Neural crest cell (in vitro differentiated cells): ENCODE measurements at places on chromosomes 13 and 19. TPM values are rescaled to one million over a fixed set of nuclear protein-coding genes. Genes with fewer than 3 reads are reported as not detected.

Gene MISP3
- total RNA-seq, result 0.39 and 0.98 TPM in 2 replicates

Gene ZNF208
- total RNA-seq, result not detected in 2 replicates

Gene KLK12
- not detected in 2 replicates for total RNA-seq

Gene CPB2
- 0.43 and 0.44 TPM in 2 replicates for total RNA-seq

Gene CEACAM8
- not detected in 2 replicates for total RNA-seq

Gene SIAH3
- total RNA-seq, result 0.36 and 0.42 TPM in 2 replicates

GRCh38 chr19:4100647-4101495, 23.1 kb downstream of the MAP2K2 start:
- DNase-seq, result no peak

- DNase-seq, result no peak
Measured at GRCh38 chr13:45325806-45326205, 15.2 kb downstream of the TPT1 start.

DNA sequence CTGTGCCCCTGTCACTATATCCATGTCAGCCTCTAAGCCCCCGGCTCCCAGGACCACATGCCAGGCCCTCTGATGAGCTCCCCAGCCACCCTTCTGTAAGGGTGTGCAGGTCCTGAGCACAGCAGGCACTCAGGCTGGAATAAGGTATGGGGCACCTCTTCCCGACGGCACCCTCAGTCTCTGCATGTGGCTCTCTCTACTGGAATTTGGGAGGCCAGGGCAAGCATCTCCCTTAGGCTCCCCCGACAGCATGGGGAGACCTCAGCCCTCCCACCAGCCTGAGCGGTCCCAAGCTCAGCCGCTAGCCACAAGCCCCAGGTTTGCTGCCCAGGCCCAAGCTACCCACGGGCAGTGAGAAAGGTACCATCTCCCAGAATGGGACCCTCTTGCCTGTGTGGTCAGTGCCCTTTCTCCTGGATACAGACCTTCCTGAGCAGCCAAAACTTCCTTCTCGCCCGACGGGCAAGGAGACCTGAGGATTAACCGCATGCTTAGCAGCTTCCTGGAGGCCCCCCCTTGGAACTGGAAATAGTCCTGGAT, 22.5 kb upstream of the C19orf12 start:
- no peak for DNase-seq

- no peak for DNase-seq
Measured at GRCh38 chr19:44796701-44797115, 12.2 kb upstream of the BCAM start.

DNA sequence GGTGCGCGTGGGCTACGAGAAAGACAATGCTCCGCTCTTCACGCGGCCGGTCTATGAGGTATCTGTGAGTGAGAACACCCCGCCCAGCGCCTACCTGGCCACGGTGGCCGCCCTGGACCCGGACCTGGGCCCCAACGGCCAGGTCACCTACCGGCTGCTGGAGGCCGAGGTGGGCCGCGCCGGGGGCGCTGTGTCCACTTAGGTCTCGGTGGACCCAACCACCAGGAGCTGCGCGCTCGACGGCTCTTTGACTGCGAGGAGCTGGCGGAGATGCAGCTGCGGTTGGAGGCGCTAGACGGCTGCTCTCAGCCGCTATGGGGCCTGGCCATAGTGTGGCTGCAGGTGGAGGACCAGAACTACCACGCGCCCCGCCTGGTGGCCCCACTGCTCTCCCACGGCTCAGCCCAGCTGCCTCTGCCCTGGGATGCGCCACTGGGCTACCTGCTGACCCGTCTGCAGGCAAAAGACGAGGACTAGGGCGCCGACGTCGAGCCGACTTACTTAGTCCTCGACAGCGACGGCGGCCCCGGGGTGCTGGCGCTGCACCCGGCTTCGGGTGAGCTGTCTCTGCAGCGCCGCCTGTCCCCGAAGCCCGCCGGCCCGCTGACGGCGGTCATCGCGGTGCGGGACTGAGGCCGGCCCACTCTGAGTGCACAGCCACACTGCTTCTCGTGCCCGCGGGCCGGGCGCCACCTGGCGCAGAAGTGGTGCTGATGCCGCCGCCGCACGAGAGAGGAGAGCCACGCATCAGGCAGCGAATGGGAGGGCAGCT, 173.0 kb downstream of the OLFM4 start:
- DNase-seq, result peak; percentile 44

GRCh38 chr19:19371059-19371458, 34.4 kb upstream of the GATAD2A start:
- DNase-seq, result no peak

- no peak for DNase-seq
Measured at GRCh38 chr19:11014403-11014911, 53.6 kb downstream of the SMARCA4 start.

DNA sequence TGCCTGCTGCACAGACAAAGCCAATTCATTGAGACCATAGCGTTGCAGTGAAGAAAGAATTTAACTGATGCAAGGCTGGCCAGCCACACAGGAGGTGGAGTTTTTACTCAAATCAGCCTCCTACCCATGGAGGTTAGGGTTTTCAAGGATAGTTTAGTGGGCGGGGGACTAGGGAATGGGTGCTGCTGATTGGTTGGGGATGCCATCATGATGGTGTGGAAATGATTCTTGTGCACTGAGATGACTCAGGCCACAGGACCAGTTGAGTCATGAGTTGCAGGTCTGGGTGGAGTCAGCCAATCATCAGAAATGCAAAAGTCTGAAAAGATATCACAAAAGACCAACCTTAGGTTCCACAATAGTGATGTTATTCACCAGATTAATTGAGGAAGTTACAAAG, 359.6 kb downstream of the FOXO1 start:
- DNase-seq, result no peak

GRCh38 chr19:16069813-16070365, 6.4 kb upstream of the TPM4 start:
- no peak for DNase-seq

- no peak for DNase-seq
Measured at GRCh38 chr19:45578861-45579260, 5.7 kb downstream of the OPA3 start.

DNA sequence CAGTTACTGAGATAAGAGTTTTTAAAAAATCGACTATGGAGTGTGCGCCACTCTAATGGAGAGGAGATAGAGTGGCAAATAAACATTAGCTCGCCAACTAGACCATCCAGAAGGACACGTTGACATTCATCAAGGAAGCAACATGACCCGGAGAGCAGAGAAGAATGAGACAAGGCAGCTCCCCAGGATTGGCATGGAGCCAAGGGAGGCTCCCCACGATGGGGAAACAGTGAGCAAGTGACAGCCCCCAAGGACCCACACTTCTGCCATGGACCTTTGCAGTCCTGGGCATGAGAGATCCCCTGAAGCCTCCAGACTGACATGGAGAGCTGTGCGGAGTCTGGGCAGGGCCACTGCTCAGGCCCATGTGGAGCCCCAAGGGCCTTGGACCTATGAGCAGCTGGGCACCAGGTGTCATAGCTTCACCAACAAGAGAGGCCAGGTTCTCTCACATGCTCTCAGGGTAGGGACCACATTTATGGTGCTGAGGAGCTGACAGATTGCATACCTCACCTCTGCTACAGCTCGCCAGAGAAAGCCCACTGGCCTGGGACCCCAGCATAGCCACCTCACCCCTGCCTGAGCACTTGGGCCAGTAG, 6.7 kb downstream of the SIGLEC6 start:
- DNase-seq, result no peak

DNA sequence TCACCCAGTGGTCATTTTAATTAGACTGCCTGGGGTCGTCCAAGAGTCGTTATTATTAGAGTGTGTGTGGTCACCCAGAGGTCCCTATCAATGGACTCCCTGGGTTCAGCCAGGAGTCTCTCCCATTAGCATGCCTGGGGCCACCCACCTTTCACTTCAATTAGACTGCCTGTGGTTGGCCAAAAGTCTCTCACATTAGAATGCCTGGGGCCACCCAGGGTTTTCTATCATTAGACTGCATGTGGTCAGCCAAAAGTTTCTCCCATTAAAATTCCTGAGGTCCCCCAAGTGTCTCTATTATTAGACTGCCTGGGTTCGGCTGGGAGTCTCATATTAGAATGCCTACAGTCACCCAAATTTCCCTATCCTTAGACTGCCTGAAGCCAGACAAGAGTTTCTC, 1472.6 kb downstream of the UQCRFS1 start:
- DNase-seq, result no peak
